Vagina (tissue), 2 donors: ENCODE measurements at places on chromosomes 1 and 21.

GRCh38 chr1:218930000-218930399, 243.7 kb upstream of the LYPLAL1 start:
- DNase-seq = no peak

DNA sequence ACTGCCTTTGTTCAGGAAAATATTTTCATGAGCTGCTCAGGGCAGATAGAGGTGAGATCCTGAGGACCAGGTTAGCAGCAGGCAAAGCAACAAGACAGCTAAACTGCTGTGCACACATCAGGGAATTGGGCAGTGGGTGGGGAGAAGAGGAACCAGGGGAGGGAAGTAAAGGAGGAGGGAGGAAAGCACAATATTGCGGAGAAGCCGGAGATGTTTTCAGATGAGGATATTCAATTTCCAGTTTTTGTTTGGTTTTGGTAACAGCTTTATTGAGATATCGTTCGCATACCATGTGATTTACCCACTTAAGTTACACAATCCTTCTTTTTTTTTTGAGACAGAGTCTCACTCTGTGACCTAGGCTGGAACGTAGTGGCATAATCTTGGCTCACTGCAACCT, 34.5 kb downstream of the EPHA10 start:
- DNase-seq = no peak

- no peak for DNase-seq
These were observed 8.3 kb upstream of the PTCH2 start for GRCh38 chr1:44851308-44851707.

- no peak for DNase-seq
These were observed 1.1 kb downstream of the LGALS8 start for GRCh38 chr1:236524895-236525184.

GRCh38 chr1:84583648-84584047, 9.4 kb upstream of the CTBS start:
- no peak for DNase-seq

GRCh38 chr1:167588361-167588760, 34.8 kb upstream of the CREG1 start:
- DNase-seq = no peak

DNA sequence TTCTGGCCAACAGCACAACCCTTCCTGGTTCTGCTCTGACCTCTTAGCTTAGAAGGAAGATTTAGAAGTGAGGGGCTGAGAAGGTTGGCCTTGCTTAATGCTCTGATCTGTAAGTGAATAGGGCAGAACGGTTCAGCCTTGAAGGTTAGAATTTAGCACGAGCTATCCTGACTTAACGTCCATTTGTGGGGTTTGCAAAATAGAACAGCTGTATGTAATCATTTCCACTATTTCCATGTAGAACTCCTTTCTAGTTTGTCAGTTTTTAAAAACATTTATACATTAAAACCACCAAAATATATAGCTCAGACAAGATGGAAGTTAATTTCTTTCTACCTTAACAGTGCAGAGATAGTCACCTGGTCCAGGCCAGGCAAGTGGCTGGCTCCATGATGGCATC, 89.9 kb downstream of the TBX19 start:
- no peak for DNase-seq

GRCh38 chr1:3780901-3781300, 8.4 kb downstream of the SMIM1 start:
- DNase-seq = no peak

GRCh38 chr1:58809325-58810010, 25.6 kb upstream of the JUN start:
- no peak for DNase-seq

- DNase-seq = no peak
These were observed 9.0 kb downstream of the TGFBR3 start for GRCh38 chr1:91876781-91877573.

GRCh38 chr1:54325703-54326461, 80.3 kb downstream of the SSBP3 start:
- DNase-seq = no peak

DNA sequence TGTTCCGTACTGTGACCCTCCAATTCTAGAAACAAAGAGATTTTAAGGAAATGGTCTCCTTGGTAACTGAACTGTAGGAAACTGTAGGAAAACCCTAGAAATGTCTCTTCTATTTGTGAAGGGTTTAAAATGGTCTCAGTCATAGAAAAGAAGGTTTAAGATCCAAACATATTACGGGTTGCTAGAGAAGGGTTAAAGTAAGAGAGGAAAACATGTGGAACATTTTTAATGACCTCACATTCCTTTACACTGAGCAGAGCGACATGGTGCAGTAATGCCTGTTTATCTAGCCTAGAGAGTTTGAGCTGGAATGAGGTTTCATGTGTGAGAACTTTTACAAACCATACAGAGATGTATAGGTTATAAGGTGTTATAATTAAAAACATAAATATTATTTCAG, 36.9 kb upstream of the C1orf105 start:
- DNase-seq = no peak

DNA sequence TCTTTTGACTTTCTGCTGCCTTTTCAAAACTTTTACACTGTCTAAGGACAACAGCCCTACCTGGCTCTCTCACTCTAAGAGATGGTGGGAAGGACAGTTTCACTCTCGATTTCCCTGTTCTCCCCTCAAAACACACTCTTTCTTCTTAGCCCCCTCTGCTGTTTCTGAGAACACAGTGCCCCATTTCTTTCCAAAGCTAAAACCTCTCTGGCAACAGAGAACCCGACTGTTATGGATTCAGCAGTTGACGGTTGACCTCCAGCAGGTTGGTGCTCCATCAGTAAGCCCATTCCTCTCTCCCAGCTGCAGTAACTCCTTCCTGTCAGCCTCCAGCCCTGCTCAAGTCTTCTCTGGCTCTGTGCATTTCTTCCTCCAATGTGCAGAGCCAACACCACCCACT, 88.2 kb upstream of the ABCD3 start:
- DNase-seq = no peak

DNA sequence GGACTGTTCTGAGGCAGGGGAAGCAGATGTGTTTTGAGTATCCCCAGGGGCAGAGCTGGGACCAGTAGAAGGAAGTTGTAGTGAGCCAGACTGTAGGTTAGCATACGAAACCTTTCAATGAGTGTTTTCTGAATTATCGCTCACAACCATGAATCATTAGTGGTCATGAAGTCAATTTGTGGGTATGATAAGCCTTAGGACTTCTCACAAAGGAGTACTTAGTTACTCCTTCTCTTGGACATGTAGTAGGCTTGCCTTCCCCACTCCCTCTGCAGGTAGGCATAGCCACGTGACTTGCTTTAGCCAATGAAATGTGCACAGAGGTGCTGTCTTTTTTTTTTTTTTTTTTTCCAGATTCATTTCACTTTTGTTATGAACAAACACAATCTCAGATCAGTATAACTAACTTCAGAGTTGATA, 23.9 kb upstream of the FAAH start:
- DNase-seq = no peak

- no peak for DNase-seq
These were observed 2.9 kb upstream of the RHBDL2 start for GRCh38 chr1:38944547-38944946.

DNA sequence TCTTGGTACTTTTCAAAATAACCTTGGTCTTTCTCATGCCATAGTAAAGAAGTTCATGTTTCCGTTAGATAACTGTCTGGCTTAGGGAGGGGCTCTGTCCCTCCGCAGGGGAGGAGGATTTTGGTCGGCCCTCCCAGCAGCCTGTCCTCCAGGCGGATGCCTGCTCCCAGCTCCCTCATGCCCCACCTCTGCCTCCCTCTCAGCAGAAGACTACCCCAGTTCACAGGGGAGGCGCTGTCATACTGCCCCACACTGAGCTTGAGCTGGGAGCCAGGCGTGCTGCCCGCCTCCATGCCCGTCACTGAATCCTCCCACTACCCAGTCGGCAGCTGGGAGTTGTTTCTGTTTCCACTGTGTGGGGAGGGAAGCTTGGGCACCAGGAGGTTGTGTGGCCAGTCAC, 127.3 kb downstream of the CAMTA1 start:
- no peak for DNase-seq

- DNase-seq = no peak
These were observed 926 bp downstream of the BLACAT1 start for GRCh38 chr1:205454903-205455335.

DNA sequence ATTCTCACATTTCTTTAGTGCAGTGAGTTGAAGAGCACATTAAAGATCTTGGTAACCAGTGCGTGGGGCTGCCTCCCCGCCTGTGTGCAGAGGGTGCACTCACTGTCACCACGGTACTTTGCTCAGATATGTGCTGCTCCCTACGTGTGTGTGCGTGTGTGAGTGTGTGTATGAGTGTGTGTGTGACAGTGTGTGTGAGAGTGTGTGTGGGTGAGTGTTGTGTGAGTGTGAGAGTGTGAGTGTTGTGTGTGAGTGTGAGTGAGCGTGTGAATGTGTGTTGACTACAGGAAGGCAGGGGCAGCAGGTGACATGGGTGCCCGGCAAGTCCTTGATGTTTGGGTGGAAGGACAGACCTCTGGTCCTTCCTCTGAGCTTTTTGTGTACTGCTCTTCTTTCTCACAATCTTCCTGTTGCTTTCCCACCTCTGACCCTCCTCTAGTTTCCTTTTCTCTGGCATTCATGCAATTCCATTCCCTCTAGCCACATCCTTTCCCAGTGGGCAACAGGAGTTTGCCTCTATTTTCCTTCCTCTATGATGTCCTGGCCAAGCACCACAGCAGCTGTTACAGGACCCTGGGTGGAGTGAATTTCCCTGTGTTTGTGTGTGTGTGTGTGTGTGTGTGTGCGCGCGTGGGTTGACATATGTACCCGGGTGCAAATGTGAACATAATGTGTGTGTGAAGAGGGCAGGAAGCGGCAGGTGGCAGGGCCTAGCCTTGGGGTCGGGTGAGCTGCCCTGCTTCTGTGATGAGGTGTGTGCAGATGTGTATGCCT, 19.8 kb downstream of the LHX4 start:
- no peak for DNase-seq

- DNase-seq = no peak
These were observed 24.2 kb upstream of the OSBPL9 start for GRCh38 chr1:51592711-51593110.

DNA sequence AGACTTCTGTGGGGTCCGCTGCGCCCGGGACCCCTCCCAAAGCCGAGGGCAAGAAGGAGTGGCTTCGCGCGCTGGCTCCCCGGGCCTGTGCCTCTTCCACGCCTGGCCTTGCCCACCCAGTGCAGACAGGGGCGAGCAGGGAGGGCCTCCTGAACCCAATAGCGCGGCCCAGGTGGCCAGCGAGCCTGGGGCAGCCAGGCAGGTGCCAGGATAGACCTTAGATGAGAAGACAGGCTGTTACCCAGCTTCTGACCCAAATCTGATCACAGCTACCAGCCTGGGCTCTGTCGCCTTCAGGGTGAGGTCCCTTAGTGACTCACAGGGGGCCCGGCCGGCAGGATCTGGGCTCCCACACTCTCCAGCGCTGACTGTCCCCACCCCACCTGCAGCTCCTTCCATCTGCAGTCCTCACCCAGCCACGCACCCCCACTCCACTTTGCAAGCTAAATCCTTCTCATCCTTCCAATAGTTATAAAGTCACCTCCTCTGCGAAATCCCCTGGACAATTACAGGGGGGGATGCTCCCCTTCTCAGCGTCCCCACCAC, 9.6 kb downstream of the CLEC20A start:
- DNase-seq = no peak
